ENCODE measurements at places on chromosomes 4 and X.

- no peak for DNase-seq
Measured at GRCh38 chr4:100164808-100165760, 25.2 kb downstream of the DDIT4L start.

GRCh38 chr4:188454575-188454974, 315.3 kb downstream of the TRIML1 start:
- DNase-seq = no peak

DNA sequence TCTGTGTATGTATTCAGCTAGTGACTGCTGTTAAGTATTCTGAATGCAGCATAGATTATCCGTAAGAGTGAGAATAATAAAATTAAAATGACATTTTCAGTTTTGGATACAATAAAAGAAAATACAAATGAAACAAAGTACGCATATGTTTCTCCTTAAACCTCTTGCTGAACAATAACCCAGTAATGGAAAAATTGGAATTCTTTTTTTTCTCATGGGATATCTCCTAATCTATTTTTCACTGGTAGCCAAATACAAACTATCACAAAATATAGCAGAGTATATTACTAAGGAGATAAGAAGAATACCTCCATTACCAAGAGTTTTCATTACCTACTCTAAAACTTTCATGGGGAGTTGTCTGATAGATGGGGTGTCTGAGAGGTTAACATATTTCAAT, 6.0 kb downstream of the RAB28 start:
- no peak for DNase-seq

DNA sequence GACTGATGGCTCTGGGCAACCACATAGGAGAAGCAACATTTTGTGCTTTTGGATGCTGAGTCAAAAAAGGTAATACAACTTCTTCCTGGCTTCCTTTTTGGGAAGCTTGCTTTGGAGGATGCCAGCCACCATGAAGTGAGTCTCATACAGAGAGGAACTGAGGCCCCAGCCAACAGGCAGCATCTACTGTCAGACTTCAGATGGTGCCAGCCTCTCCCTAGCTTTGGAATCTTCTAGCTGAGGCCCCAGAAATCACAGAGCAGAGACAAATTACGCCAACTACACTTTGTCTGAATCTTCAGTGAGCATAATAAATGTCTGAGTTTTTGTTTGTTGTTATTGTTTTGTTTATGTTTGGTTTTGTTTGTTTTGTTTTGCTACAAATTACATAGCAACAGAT, 136.1 kb downstream of the ATP10D start:
- no peak for DNase-seq

- no peak for DNase-seq
Measured at GRCh38 chr4:89306486-89307177, 968 bp downstream of the GPRIN3 start.

- peak; percentile 23 for DNase-seq
Measured at GRCh38 chr4:36187723-36188333, 56.5 kb downstream of the ARAP2 start.

DNA sequence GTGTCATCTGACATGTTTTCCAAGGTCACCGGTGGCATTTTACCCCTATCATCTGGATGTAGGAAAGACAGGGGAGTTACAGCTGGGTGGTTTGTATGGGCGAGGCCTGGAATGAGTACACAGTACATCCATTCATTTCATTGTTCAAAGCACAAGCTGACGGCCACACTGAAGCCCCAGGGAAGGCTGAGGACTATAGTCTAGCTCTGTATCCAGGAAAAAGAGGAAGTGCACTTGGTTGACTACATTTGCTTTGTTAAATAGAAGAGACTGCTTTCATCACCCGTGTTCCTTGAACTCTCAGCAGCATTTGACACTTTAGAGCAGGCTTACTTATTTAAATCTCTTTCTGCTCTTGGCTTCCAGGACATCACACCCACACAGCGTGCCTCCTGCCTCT, 1041.0 kb upstream of the TENM3 start:
- no peak for DNase-seq

GRCh38 chr4:131509521-131509920, 1639.6 kb upstream of the PCDH10 start:
- no peak for DNase-seq

Data from CD4-positive, alpha-beta T cell treated with Interleukin-15 for 4 hours (primary cell).